Natural killer cell treated with Interleukin-12 subunit alpha and Interleukin-12 subunit beta and Interleukin-15 and Interleukin-18, amount 100 ng/mL, for 72 hours (primary cell): ENCODE measurements at places on chromosomes 11 and 22. TPM values are rescaled to one million over a fixed set of nuclear protein-coding genes. Genes with fewer than 3 reads are reported as not detected.

Gene MRPL40
- 14.3 TPM for total RNA-seq

Gene C22orf31
- total RNA-seq: not detected

Gene RFPL2
- not detected for total RNA-seq

Gene PHF21B
- total RNA-seq: 0.36 TPM

Gene MYBPC3
- not detected for total RNA-seq

- DNase-seq: no peak
Measured at GRCh38 chr11:132792341-132793140, 739.8 kb downstream of the OPCML start.

DNA sequence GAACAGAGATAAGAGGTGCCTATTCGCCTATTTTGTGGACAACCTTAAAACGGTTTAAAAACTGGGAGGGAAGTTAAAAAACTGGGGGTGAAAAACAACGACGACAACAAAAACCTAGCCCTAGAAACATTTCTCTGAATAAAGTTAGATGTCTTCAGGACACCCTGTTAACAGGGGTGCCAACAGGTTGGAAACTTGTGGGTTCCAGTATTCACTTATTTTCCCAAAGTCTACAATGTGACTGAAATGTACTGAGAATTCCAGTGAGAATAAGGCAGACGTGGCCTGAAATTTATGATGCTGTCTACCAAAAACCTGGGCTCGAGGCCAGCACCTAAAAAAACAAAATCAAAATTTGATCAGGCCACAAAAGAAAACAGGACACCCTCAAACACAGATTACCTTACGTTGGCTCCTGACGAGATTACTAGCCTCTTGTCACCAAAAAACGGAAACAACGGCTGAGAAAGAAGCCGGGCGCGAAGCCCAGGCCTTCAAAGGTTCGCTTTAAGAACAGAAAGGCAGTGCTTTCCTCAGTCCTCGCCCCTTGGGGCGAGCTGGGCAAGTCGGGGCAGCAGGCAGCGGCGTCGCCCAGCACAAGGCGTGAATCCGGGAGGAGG lies 906 bp downstream of the CCDC90B start:
- no peak for DNase-seq

- no peak for DNase-seq
Measured at GRCh38 chr11:78319453-78319955, 98.1 kb downstream of the GAB2 start.

DNA sequence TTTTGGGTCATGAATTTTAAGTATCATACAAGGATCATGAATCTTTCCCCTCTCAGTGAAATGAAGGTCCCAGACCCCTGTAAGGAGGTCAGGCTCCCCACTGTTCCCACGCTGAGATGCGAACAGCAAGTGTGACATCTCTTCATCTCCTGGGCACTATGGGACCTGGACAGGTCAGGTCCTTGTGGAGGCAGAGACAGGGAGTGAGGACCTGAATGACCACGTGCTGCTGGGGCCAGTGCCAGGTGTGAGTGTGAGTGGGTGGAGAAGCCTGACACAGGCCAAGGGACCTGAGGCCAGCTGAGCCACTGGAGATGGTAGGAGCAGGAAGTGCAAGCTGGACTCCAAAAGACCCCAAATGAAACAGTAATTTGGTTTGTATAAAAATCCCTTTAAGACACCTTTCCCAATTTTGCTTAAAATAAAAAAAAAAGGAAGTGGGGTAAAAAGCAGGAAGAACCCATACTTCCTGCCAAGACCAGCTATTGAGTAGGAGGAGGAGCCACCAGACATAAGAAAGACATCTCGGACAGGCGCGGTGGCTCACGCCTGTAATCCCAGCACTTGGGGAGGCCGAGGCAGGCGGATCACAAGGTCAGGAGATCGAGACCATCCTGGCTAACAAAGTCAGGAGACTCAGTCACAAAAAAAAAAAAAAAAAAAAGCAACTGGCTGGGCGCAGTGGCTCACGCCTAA lies 35.4 kb upstream of the SERPIND1 start:
- no peak for DNase-seq

DNA sequence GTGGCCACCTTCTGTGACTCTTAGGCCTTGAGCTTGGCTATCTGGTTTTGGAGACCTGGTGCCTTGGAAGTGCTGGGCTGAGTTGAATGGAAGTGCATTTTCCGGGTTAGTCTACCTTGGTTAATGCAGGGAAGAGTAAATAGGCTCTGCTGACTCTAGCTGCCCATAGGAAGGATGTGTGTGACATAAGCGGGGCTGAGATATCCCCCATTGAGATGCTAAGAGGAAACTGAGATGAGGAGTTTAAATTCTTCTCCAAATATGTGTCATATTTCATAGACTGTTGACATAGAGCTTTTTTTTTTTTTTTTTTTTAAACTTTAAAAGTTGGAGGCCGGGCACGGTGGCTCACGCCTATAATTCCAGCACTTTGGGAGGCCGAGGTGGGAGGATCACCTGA lies 30.8 kb downstream of the ZNRF3 start:
- DNase-seq: no peak

- DNase-seq: no peak
Measured at GRCh38 chr11:12489246-12489772, 111.9 kb downstream of the PARVA start.

DNA sequence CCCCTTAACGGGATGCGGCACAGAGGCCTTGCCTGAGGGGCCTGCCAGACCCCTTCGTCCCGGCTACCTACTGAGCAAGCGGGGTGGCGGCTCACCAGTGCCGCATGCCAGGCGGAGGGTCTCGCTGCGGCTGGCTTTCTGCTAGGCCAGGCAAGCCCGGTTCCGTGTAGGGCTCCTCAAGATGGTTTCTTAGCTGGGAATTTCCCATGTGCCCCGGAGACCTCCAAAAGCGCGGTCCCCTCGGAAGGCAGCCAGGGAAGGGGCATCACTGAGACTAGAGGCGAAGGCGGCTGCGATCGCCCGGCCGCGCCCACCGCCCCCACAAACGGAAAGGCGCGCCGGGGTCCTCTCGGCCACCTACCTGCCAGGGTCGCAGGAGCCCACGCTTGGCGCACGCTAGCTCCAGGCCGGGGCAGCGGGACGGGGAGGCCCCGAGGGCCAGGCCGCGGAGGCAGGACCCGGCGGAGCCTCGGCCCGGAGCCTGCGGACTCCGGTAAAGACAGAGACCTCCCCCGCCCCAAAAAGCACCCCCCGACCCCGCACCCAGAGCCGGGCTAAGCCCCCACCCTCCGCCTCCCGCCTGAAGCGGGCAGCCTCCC lies 23.8 kb downstream of the MICAL3 start:
- no peak for DNase-seq

- DNase-seq: no peak
Measured at GRCh38 chr11:104339380-104339831, 175.5 kb upstream of the PDGFD start.

DNA sequence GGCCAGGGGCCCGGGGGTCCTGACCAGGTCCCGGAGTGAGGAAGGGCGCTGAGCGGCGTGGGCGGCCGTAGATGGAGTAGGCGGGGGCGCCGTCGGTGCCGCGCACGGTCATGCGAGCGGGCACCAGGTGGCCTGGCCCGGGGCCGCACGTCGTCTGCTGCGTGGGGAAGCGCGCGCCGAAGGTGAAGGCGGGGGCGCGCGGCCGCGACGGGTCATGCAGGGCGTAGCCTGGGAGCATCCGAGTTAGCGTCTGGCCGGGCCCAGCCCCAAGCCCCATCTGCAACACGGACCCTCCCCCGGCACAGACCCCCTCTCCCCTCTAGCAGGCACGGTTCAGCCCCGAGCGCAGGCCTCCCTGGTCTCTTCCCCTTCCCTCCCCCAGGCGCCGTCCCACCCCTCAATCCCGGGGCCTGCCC lies 1.7 kb upstream of the TYMP start:
- DNase-seq: peak; percentile 85

DNA sequence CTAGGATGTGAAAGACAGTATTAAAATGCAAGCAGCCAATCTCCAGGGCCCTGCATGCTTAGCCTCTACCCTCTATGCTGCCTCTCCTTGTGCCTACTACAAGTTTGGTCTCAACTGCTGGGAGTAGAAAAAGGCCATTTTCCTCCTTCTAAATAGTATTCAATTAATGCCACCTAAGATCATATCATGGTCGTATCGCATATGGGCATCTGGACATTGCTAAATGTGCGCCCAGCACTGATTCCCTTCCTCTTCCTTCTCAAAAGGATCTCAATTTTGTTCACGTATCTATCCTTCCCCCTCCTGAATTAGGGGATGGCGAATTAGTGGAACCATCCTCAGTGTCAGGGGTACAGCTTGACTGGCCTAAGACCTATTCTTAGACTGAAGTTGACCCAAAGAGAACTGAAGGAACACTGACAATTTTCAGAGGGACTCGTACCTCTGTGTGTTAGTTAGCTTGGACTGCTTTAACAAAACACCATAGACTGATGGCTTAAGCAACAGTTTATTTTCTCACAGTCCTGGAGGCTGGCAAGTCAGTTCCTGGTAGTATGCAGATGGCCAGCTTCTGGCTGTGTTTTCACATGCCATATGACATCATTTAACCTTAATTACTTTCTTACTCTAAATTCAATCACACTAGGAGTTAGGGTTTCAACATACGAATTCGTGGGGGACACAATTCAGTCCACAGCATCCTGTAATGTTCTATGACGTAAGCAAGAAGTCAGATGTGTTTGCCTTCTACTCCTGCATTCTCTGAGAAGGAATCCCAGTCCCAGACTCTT lies 8.5 kb upstream of the NUP50 start:
- no peak for DNase-seq

GRCh38 chr11:109019342-109019936 lies 354.6 kb downstream of the DDX10 start:
- no peak for DNase-seq

GRCh38 chr11:74030723-74031676 lies 22.1 kb upstream of the UCP3 start:
- DNase-seq: no peak
